T-helper 9 cell (primary cell): ENCODE measurements at places on chromosomes 2 and 18.

DNA sequence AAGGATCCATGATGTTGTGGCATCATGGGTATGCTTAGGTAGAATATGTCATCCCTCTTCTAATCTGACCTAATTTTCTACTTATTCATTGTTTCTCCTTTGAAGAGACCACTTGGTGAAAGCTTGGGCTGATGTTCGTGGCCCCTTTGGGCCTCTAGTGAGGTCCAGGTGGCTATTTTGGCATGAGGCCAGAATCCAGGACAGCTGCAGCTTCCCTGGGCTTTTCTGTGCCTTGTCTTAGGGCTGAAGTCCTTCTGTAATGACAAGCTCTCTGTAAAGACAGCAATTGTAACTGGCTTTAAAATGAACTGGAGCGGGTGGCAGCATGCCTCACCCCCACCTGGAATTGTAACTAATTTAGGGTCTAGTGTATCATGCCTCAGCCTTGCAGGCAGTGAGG lies 15.6 kb upstream of the MC2R start:
- no peak for DNase-seq

DNA sequence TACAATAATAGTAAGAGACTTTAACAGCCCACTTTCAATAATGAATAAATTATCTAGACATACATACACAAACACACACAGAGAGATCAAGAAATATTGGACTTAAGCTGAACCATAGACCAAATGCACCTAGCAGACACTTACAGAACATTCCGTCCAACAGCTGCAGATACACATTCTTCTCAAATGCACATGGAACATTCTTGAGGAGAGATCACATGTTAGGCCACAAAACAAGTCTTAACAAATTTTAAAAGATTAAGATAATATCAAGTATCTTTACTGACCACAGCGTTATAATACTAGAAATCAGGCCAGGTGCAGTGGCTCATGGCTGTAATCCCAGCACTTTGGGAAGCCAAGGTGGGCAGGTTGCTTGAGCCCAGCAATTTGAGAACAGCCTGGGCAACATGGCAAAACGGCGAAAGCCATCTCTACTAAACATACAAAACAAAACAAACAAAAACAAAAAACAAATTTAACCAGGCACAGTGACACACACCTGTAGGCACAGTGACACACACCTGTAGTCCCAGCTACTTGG lies 7.4 kb downstream of the CERKL start:
- no peak for DNase-seq

GRCh38 chr2:23695890-23696751 lies 230.8 kb downstream of the ATAD2B start:
- DNase-seq = no peak

- DNase-seq = no peak
Observed at GRCh38 chr18:48402953-48403352, 6.2 kb downstream of the ZBTB7C start.

DNA sequence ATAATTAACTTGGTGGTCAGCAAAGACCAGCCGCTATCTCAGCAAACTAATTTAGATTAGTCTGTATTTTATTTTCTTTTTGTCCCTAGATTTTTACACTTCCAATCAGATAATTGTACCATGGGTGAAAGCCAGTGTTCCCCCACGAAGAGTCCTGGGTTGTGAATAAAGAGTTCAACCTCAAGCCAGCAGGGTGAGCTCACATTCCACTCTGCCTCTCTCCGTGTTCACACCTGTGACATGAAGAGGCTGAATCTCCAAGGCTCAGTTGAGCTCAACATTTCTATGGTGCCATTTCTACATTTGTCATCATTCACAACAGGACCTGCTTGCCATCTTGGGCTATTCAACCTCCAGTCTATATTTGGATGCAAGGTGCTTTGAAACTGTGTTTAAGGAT lies 771.5 kb downstream of the GALR1 start:
- no peak for DNase-seq
